AG09309 (cell line): ENCODE measurements at places on chromosomes 5 and 9.

DNA sequence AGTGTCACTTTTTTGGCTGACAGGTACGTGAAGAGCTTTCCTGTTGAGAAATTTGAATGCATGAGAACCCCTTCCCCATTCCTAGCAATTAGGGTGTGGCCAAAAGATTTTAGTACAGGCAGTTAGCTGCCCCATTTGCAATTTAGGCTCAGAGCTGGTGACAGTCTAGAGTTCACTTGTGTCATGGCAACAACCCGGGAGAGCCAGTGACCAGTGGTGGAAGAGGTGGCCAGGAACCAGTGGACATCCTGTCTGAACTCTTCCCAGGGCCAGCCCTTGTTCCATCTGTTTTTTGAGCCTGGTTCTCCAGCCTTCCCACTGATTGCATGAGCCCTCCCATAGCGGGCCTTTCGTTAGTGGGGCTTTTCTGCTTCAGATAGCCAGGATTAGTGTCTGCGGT, 2.5 kb upstream of the NEUROG1 start:
- no peak for DNase-seq

GRCh38 chr5:167664222-167664804, 627.1 kb upstream of the WWC1 start:
- no peak for DNase-seq

GRCh38 chr9:107224252-107224651, 58.8 kb upstream of the RAD23B start:
- DNase-seq, result no peak

DNA sequence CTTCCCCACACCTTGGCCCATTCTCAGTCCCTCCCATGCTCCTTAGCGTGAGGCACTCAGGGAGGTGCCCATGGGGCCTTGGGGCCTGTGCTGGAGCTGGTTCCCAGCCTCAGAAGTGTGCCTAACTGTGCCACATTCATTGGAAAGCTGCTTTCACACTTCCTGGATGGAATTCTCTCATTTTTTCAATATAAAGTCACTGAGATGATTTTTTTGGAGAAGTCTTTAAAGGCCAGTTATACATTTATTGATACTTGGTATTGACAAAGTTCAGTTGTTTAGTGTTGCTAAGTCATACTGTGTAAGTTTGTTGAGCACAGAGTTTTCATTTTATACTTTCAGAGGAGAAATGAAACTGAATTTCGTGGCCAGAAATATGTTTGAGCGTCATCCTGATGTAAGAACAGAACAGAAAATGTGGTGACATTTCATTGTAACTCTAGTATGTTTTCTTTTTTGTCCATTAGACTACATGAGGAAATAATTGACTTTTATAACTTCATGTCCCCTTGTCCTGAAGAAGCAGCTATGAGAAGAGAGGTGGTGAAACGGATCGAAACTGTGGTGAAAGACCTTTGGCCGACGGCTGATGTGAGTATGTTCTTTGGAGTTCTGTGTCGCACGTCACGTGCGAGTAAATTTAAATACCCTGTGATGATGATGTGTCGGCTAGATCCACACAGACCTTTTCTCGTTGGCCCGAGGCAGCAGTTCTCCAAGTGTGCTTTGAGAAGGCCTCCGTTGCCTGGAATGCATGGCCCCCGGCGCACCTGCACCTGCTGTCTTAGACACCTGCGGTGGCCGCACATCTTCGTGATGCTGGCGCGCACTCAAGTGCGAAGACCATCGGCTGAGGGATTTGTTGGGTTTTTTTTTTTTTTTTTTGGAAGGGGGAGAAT, 24.1 kb downstream of the TENT4A start:
- DNase-seq, result no peak

- DNase-seq, result no peak
These were observed 46.6 kb downstream of the ST8SIA4 start for GRCh38 chr5:100856462-100856861.

GRCh38 chr5:163978897-163979296, 473.5 kb downstream of the MAT2B start:
- no peak for DNase-seq

GRCh38 chr5:157253547-157253946, 12.4 kb upstream of the CYFIP2 start:
- peak; percentile 21 for DNase-seq

- DNase-seq, result no peak
These were observed 113.0 kb upstream of the TRIM32 start for GRCh38 chr9:116574027-116574679.

GRCh38 chr5:6856653-6857052, 143.4 kb downstream of the TENT4A start:
- DNase-seq, result no peak
